ENCODE measurements at places on chromosomes 2 and 18.

DNA sequence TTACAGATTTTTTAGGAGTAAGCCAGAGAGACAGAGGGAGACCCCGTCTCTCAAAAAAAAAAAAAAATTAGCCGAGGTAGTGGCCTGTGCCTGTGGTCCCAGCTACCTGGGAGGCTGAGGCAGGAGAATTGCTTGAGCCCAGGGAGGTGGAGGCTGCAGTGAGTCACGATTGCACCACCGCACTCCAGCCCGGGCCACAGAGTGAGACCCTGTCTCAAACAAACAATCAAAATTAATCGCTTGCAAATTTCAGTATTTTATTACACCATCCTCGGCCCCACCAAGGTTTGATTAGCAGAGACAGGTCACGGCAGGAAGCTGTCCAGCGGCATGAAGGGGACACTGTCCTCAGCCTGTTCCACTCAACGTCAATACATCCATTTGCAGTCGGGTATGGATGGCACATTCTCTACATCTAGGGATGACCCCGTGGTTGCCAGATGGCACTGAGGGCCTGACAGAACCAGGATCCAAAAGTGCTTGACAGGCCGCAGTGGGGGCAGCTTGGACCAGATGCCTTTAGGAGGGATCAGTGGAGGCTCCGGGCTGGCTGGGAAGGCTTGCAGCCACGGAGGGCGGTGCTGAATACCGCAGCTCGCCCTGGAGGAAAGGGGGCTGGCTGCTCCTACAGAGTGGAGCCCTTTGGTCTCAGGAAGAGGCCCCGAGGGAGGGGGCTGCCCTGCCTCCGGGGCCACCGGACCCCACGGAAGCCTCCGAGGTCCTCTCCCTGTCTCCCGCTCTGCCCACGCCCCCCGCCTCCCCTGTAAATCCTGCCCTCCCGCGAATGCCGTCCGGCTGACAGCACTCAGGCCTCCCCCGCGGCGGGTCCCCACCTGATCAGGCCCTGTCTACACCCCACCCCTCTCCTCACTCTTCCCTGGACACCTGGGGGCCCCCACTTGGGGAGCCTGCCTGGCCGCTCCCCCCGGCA lies 13.1 kb downstream of the ASPRV1 start:
- no peak for DNase-seq

DNA sequence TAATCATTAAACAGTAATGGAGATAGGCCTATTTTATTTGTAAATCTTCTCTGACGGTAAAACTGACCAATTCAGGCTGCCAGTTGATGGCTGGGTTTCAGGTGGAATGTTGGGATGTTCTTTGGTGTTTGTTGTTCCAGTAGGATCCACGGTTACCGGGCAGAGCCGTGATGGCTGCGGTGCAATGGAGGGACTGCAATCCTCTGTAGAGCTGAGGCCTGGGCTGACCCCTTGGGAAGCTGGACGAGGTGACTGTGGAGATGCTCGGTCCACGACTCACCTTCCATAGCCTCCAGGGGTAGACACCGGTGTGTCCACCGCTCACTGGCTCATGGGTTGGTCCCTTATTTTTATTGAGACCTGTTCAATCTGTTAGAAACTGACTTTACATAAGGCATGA lies 42.5 kb downstream of the ZNF519 start:
- no peak for DNase-seq

DNA sequence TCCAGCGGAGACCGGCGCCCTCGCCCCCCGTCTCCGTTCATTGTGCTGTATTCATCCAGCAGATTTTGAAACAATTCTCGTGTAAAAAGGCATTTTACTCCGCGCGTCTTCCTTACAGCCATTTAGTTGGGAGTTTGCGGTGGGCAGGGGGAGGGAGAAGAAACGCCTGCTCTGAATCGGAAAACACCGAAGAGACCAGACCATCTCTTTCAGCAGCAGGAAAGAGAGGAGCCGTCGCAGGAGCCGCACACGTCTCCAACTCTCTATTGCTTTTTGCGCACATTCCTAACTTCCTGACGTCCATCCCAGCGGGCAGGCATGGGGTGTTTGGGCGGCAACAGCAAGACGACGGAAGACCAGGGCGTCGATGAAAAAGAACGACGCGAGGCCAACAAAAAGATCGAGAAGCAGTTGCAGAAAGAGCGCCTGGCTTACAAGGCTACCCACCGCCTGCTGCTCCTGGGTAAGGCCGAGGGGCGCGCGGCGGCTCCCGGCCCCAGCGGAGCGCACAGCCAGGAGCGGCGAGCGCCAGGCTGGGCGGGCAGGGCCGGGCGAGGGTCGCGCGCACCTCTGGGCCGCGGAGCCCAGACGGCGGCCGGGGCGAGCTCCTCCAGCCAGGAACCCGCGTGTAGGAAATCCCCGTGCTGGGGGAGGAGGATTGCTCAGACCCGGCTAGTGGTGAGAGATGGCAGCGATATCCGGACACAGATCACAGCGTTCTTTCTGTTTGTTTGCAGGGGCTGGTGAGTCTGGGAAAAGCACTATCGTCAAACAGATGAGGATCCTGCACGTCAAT lies 63.2 kb downstream of the GNAL start:
- no peak for DNase-seq

- DNase-seq, result no peak
Observed at GRCh38 chr2:43387092-43388062, 161.0 kb upstream of the ZFP36L2 start.

- no peak for DNase-seq
Observed at GRCh38 chr2:15735484-15736326, 144.0 kb downstream of the DDX1 start.

DNA sequence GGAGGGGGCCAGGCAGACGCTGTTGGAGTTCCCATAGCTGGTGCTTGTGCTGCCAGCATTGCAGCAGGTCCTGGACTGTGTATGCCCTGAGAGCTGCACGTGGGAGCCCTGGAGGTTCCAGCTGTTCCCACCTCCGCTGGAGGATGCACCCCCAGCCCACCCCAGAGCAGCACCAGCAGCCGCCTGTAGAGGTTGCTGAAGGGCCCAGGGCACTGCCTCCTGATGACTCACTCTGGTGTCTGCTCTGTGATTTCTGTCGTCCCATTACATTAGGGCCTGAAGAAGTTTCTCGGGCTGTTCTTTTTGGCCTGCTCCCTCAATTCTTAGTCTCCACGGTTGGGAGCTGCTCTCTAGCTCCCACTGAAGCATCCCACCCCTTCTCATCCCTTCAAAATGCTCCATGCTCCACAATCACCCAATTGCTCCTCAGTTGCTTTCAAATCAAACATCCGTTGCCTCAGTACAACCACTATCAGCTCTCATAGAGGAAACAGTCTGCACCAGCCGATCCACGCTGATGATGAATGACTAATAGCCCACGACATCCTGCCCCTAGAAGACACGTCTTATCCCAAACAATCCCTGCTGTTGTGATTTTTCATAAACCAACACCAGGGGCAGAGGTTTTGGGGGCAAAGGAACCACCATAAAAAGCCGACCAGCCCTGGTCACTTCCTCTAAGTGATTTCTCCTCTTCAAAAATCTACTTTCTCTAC lies 65.2 kb upstream of the RNF152 start:
- no peak for DNase-seq

- DNase-seq, result no peak
Observed at GRCh38 chr2:239830121-239831000, 194.8 kb downstream of the NDUFA10 start.

GRCh38 chr2:196182439-196183171 lies 11.2 kb upstream of the STK17B start:
- no peak for DNase-seq

DNA sequence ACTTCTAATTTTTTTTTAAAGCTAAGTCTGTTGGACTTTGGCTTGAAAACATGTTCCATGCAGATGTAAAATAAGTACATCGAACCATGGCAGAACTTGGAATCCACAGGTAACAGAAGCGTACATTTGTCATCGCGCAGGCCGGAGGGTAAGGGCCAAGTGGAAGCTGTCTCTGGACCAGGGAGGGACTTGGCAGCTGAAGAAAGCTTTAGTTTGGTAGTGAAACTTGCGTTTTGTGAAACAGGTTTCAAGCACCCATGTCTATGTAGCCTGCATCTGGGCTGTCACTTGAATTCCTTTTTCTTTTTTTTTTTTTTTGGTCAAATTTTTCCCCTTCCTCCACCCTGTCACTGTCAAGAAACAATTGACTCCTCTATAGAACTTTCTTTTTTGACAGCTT lies 20.4 kb downstream of the GRHL1 start:
- no peak for DNase-seq

DNA sequence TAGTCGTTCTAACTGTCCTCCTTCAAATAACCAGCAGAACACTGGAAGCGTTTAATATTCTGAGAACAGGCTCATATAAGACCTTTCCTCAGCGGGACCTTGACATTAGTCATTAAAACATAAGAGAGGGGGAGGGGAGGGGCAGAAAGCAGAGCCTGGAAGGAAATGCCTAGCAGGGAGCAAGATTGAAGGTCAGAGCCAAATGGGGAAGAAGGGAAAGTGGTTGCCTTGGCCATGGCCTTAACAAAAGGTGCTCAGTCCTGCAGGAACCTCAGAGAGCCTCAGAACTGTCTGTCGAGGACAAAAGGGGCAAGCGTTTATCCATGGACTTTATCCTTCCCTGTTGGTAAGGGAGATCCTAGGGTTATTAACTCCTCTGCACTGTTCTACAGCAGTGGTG lies 856 bp upstream of the PLA2R1 start:
- DNase-seq, result no peak

- DNase-seq, result no peak
Observed at GRCh38 chr2:6214471-6214870, 522.3 kb downstream of the SOX11 start.

GRCh38 chr2:7154656-7155055 lies 237.4 kb downstream of the RNF144A start:
- DNase-seq, result no peak

- DNase-seq, result no peak
Observed at GRCh38 chr18:31103423-31103822, 1.2 kb upstream of the DSC2 start.

DNA sequence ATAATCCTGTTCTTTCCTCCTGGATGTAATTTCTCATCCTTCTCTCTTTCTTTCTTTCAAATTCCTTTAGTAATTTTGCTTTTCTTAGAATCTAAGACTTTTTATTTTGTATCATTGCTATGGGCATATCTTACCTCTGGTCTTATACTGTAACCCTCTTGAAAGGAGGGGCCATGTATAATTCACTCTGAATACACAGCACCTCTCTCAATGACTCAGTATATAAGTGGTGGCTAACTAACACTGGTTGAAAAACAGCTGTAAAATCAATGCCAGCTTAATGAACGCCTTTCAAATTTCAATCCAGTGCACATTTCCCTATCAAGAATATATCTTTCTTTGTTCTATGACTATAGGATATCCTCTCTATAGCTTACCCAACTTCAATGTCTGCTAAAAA lies 53.7 kb downstream of the CWC22 start:
- DNase-seq, result no peak

DNA sequence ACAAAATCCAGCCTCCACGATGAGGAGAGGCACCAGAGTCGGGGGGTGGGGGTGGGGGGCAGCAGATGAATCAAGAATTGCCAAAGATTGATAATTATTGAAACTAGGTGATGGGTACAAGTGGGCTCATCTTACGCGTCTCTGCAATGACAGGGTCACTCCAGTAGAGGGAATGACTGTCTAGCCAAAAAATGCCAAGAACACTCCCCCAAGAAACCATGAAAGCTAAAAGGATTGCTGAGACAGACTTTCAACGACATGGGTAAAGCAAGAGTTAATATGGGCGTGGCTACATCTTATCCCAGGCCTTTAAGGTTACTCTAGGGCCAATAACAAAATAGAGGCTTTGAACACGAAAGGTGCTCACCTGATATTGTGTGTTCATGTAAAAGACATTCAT lies 86.5 kb downstream of the STK39 start:
- no peak for DNase-seq

DNA sequence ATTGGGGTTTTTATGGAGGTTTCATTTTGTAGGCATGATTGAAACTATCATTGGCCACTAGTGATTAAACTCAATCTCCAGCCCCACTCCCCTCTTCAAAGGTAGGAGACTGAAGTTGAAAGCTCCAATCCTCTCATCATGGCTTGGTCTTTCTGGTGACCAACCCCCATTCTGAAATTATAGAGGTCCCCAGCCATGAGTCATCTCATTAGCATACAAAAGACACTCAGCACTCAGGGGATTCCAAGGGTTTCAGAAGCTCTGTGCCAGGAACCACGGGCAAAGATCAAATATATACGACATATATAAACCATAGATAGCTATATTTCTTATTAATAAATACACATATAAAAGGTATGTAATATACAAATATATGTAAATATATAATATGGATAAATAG lies 256.0 kb upstream of the POU3F3 start:
- DNase-seq, result no peak

- DNase-seq, result no peak
Observed at GRCh38 chr18:9437672-9438071, 37.6 kb upstream of the RALBP1 start.

DNA sequence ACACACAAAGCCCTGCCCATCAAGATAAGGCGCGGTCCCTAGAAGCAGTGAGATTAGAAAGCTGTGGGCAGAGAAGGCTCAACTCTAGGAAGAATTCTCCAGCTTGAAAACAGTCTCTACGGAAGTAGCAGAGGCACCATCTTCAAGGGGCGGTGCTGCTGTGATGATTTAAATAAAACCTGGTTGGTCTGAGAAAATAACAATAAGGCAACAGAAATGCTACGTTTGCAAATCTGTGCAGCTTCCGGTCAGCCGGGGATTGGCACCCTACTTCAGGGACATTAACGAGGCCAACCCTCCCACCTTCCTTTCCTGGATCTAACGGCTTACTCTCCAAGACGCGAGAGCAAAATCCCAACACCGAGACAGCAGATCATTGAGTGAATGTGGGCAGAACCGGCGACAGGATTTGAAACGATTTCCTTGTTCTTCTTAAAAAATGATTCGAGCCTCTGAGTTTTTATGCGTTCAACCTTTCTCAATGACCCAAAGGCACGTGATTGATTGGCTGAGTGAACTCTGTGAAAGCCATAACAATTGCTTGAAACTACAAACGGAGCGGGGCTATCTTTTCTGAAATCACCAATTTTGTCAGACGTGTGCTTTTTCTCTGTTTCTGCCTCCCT lies 93.7 kb upstream of the ZNF516 start:
- DNase-seq, result no peak

DNA sequence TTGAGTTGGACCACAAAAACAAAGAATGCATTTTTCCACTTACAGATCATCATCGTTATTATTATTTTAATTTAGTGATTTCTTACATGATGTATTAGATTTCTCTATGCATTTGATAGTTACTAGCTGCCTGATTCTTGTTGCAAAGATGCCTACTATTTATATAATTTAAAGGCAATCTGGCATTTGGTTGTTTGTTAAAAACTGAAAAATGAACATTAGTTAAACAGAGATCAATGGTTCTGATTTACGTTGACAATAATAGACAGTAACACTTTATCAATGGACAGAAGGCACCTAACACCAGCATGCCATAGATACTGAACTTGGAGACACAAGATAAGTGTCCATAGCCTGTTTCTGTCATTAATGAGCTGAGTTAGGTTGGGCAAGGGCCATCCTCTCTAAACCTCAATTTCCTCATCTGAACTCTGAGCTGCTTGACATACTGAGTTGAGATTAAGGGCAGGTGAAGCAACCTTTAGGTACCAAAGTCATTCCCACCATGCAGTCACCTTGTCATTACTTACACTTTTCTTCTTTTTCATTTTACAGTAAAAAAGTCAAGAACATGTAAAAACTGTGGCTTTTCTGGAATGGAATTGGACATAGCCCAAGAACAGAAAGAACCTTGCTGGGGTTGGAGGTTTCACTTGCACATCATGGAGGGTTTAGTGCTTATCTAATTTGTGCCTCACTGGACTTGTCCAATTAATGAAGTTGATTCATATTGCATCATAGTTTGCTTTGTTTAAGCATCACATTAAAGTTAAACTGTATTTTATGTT lies 3.1 kb downstream of the CCL20 start:
- no peak for DNase-seq
